ENCODE measurements at places on chromosomes 2 and 18.

GRCh38 chr2:30927465-30928075 lies 120.3 kb upstream of the CAPN13 start:
- no peak for DNase-seq

- no peak for DNase-seq
Observed at GRCh38 chr2:238669581-238670080, 178.3 kb upstream of the TWIST2 start.

DNA sequence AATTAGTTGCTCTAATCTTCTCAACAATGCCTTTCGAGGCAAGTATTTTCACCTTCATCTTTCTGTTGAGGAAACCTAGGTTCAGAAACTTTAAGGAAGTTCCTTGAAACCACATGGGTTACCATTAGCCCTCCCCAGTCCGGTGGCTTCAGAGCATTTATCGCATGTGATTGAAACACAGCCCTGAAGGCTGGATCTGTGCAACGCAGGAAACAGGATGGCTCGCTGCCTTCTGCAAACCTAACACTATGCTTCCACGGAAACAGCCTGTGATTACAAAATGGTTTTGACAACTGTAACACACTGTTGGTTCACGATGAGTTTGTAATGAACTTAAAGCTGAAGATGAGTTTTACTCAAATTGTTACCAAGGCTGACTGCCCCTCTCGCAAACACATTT lies 68.5 kb downstream of the EPB41L3 start:
- DNase-seq = no peak

DNA sequence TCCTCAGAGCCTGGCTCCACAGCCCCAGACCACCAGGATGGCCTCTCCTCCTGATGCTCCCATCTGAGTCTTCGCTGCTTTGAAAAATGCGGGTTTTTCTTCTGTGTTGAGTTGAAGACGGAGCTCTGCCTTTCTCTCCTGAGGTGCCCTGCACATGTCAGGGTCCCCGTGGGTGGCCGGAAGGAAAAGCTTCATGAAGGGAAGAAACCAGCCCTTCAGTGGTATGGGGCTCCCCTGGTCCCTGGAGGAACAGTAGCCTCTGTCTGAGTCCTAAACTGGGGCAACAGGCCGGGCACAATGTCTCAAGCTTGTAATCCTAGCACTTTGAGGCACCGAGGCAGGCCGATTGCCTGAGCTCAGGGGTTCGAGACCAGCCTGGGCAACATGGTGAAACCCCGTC lies 54.7 kb upstream of the CAB39 start:
- DNase-seq = no peak

DNA sequence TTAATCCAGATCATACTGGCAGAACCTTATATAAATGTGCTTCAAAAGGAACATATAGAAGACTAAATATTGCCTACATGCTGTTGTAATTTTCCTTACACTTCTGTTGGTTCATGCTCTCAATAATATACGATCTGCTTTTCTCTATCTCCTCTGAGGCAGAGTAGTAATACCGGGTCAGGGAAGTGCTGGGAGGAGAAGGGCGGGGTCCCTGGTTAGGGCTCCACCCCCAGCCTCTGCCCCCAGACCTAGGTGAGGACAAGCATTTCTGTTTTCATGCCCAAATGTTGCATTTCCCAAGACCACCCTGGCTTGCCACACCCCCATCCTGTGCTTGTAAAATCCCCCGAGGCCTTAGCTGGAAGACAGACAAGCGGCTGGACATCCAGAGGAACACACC lies 55.3 kb downstream of the PLA2R1 start:
- no peak for DNase-seq

- DNase-seq = no peak
Observed at GRCh38 chr2:231632559-231633142, 40.0 kb downstream of the TEX44 start.

DNA sequence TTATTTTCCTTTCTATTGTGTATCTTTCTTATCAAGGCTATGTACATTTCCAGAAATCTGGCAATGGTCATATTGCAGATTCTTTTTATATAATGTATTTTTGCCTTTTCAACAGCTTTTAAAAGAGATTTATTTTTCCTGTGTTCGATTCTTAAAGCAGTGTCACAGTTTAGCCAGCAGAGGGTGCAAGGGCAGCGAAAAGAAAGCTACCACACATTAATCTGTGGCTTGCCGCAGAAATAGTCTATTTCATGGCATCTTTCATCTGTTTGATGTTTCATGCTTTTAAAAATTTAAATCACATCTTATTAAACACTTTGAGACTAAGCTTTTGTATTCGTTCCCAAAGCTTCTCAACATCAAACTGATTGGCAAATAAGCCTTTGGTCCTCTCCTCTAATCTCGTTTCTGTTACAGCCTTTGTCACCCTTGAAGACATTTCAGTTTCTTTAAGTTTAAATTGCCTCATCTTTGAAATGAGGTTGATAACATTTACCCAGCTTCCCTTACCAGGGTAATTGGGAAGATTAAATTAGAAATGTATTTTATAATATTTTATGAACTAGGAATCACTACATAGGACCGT lies 73.3 kb downstream of the PIK3C3 start:
- DNase-seq = no peak

DNA sequence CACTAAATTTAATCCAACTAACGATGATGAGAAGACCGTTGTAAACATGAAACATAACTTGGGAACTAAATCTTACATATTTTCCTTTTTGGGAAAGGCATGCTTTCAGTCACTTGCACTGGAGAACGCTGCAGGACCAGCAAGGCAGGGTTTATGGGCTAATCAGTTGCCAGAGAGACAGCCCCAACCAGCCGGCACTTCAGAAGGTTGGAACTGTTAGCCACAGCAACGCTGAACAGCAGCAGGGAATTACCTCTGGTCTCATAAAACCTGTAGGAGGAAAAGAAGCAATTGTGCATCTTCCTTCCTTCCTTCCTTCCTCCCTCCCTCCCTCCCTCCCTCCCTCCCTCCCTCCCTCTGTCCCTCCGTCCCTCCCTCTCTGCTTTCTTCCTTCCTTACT lies 33.9 kb upstream of the SIX2 start:
- DNase-seq = no peak

- DNase-seq = no peak
Observed at GRCh38 chr2:173880561-173880960, 84.6 kb downstream of the SP3 start.

- no peak for DNase-seq
Observed at GRCh38 chr2:133334923-133335322, 233.3 kb downstream of the NCKAP5 start.

GRCh38 chr2:152820048-152820447 lies 101.6 kb downstream of the ARL6IP6 start:
- DNase-seq = no peak

GRCh38 chr2:212726403-212726802 lies 187.8 kb upstream of the ERBB4 start:
- DNase-seq = no peak

GRCh38 chr2:175187378-175187777 lies 5.9 kb upstream of the ATP5MC3 start:
- no peak for DNase-seq

GRCh38 chr18:42654556-42654955 lies 460.9 kb downstream of the RIT2 start:
- DNase-seq = no peak

- no peak for DNase-seq
Observed at GRCh38 chr18:63831080-63831788, 56.0 kb downstream of the SERPINB7 start.

DNA sequence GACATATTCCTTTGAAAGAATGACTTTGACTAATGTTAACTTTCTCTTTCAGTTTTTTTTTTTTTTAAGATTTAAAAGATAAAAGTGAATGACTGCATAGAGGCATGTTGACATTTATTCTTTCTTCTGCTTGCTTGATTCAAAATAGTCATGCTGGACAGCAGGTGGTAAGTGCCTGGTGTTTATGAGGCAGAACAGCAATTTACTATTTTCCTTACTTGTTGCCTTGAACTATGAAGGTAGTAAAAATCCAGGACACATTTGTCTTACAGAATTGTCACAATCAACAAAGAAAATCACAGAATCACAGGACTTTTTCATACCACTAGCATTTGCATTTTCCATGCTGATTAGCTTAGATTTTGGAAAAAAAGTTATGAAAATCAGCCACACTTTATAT lies 388.3 kb downstream of the CTNNA2 start:
- DNase-seq = no peak

GRCh38 chr2:85978883-85979780 lies 90.3 kb upstream of the ST3GAL5 start:
- no peak for DNase-seq

- DNase-seq = no peak
Observed at GRCh38 chr2:189151906-189152305, 27.7 kb downstream of the COL5A2 start.

DNA sequence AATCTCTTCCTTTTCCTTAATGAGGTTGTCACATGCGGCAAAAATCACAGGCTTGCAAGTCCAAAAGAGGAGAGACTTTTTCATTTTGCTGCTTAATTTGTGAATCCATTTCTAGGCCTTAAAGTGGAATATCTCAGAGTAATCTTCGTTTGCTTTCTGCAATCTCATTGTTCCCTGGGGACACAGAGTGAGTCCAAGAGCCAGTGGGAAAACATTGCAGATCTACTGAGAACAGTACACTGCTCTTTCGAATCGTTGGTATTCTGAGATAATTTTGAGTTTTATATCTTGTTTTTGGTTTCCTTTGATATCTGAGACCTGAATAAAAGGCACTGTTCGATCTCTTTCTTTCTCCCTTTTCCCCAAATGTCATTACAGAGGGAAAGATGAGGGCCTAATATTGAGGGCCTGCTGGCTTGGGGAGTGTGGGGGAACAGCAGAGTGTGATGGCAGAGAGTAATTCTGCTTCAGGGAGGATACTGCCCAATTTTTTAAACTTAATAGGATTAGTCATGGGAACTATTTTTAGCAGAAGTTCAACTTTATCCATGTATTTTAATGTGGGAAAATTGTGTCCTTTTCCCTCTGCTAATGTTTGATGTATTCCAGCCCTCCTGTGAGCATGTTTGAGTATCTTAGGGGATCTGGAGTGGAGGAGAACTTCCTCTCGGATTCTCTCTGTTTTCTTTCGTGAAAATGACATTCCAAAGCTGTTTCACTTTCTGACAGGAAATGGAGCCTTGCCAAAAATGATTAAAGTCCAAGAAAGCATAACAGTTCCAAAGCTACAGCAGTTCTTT lies 418.2 kb upstream of the ZEB2 start:
- DNase-seq = no peak

- no peak for DNase-seq
Observed at GRCh38 chr2:119721043-119721442, 38.7 kb upstream of the PTPN4 start.

GRCh38 chr2:221034026-221034701 lies 537.9 kb downstream of the EPHA4 start:
- no peak for DNase-seq

DNA sequence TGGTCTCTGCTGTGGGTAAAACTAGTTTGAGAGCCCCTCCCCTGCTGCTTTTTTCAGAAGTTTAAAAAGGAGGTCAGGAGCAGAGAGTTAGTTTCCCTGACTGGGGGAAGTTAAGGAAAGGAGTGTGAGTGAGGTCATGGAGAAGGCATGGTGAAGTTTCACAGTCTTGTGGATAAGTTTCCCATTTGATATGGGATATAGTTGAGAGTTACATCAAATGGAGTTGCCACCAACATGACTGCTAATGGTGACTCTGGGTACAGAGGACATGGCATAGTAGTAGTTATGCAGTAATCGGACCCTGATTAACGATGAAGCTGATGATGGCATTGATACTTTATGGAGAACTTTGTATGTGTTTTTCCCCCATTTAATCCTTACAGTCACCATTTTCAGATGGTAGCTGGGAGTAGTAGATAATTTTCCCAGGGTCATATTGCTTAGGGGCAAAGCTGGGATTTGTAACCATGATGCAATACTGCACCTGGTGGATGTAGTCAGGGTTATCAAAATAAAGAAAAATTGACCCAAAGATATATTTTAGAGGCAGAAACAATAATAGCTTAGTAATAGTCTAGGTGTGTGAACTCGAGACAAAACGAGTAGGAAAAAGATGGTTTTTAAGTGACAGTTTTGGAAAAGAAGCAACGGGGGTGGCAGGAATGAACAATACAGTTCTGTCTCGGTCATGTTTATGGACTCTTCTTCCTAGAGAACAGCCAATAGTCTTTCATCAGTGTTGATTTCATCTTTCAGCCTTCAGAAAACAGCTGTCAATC lies 74.6 kb downstream of the FMNL2 start:
- no peak for DNase-seq

DNA sequence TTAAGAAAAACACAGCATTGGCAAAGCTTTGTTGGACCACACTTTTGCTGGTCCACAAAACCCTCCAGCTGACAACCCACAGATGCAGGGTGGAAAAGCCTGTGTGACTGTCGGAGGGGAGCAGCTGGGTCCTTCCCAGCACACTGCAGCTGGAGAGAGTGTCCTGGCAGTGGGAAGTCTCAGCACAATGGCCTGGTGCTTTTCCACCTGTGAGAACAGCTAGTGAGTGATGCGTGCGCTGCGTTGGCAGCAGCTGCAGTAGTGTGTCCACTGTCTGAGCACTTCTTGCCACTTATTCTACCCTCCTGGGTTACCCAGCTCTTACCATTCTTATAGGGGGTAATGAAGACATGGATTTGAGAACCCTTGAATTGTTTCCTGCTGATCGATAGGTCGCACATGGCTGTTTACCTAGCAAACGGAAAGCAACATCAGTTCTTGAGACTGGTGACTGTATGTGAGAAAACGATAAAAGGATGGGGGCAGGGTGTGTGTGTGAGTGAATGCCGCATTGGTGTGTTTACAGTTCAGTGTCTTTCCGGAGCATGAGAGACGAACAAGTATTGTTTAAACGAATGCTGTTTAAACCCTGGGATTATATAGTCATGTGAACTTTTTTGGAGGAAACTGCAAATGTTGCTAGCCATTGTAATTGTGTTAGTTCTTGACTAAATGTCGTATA lies 69.7 kb downstream of the LYPD6 start:
- DNase-seq = peak; percentile 58

- DNase-seq = peak; percentile 74
Observed at GRCh38 chr2:19362755-19363473, 4.5 kb upstream of the OSR1 start.

GRCh38 chr2:113070606-113070975 lies 2.8 kb downstream of the IL1F10 start:
- DNase-seq = no peak

DNA sequence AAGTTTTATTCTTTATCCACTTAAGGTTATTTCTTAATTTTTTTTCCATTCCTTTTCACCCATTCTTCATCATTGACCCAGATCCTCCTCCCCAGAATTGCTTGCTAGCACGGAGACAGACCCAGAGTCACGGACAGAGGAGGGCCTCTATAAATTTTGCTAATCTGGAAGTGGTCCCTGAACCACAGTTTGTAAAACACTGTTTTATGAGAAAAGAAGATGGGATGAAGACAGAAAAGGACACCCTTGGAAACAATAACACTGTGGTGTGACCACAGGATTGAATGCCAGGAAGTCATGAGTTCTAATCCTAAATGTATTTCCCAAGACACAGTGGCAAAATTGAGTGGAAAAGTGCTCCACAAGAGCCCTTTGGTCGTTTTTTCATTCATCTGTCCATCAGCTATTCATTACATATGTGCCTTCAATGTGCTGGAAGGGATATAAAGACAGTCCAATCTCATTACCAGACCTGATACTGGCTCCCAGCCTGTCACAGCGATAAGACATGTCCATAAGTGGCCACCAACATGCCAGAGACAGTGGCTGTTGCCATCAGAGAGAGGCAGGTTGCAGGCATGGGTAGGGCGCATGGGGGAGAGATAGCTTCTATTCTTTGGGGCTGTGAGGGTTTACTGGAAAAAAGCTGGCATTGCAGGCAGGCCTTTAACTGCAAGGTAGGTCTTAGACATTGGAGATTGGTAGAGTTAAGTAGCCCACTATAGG lies 175.2 kb upstream of the ALPP start:
- DNase-seq = no peak

- no peak for DNase-seq
Observed at GRCh38 chr18:59696311-59697235, 650 bp downstream of the CCBE1 start.
